ENCODE measurements at places on chromosomes 6 and 20. TPM values are rescaled to one million over a fixed set of nuclear protein-coding genes. Genes with fewer than 3 reads are reported as not detected.

- no peak for DNase-seq
Measured at GRCh38 chr20:59807909-59808728, 125.3 kb downstream of the SYCP2 start.

DNA sequence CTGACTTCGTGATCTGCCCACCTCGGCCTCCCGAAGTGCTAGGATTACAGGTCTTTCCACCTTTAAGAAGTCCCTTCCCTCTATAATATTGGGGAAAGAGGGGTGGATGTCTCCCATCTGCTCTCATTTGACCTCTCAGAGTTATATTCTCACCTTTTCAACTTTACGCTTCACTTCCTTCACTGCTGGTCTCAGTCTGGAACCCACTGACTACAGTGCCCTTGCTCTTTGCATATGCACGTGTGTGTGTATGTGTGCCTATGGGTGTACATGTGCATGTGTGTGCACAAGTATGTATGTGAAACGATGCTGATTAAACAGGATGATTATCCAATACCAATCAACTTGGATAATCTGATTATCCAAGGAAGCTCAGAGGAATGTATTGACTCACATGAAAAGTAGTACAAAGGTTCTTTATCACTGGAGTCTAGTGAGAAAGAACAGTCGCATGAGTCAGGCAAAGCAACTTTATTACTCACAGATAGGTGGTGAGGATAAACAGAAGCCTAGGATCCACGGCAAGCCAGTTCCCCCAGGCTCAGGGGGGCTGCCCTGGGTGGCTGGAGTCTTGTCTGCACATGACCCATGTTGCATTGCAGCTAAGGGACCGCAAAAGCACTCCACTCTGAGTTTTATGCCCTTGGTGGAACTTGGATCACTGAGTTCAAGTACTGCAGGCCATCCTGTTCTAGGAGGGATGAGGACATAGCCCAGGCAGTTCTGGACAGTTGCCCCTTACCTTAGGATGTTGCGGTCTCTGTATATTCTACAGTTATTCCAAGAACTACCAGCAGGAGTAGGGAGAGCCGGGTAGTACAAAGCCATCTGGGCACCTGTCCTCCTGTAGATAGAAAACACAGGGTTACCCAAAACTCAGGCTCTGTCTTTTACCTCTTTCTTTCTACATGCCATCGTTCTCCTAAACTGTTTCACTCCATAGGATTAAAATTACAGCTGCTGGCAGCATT lies 50.9 kb downstream of the SNRNP48 start:
- peak; percentile 72 for DNase-seq

- DNase-seq: no peak
Measured at GRCh38 chr6:77829736-77830135, 176.9 kb downstream of the MEI4 start.

DNA sequence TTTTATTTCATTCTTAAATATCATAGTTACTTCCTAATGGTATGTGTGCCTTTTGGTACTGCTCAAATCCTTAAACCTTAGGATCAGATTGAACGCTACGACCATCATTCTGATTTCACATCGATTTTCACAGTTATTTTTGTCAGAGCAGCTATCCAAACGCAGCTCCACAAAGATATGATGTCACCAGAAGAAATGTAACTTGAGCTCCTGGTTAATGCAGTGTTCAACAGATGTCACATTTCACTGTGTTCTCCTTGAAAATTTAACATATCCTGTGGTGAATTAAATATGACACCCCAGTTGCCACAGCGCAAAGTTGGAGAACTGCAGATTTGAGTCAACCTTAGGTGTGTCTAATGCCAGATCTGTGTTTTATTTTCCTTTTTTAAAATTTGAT lies 81.4 kb downstream of the CTNNBL1 start:
- no peak for DNase-seq

- peak; percentile 47 for DNase-seq
Measured at GRCh38 chr6:158474961-158475343, 84.9 kb upstream of the TMEM181 start.

Gene NAA20
- total RNA-seq: 106 TPM

GRCh38 chr6:153043719-153044118 lies 41.2 kb upstream of the MTRF1L start:
- DNase-seq: no peak

GRCh38 chr6:140441256-140441655 lies 1066.8 kb upstream of the CITED2 start:
- DNase-seq: peak; percentile 76

GRCh38 chr20:57287007-57287880 lies 20.8 kb upstream of the BMP7 start:
- DNase-seq: no peak

Gene FBXO30
- 7.2 TPM for total RNA-seq

- DNase-seq: no peak
Measured at GRCh38 chr6:95288251-95288650, 289.1 kb upstream of the MANEA start.

Gene DYNLT2
- total RNA-seq: 2.8 TPM

GRCh38 chr20:2476742-2477615 lies 6.4 kb upstream of the SNRPB start:
- DNase-seq: no peak

Gene DTD1
- total RNA-seq: 154 TPM

Gene DSP
- 39.5 TPM for total RNA-seq

All from A172 (cell line).